Breast epithelium (tissue), 4 donors: ENCODE measurements at places on chromosomes 4 and X.

- no peak for DNase-seq
Observed at GRCh38 chr4:185787926-185788679, 23.9 kb downstream of the SORBS2 start.

DNA sequence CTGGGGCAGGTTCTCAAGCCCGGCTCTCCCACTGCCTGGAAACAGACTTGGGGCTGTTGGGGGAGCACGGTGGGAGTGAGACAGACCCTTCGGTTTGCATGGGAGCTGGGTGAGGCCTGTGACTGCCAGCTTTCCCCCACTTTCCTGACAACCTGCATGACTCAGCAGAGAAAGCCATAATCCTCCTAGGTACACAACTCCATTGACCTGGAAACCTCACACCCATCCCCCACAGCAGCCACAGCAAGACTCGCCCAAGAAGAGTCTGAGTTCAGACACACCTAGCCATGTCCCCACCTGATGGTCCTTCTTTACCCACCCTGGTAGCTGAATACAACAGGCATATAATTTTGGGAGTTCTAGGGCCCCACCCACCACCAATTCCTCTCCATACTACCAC lies 57.6 kb upstream of the UBQLN2 start:
- DNase-seq = no peak

DNA sequence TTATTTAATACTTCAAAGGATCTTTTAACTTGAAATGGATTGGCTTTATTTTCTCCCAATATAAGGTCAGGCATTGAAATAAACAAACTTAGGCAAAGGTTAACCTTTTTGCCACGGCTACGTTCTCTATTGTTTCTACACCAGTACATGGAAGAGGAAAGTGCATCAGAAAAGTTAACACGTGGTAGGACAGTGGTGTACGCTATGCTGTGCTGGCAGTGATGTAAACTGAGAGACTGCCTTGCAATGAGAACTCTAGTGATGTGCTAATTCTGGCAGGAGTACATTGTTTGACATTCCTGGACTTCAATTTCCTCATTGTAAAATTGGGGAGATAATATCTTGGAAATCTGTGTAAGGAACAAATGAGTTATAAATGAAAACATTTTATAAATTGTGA lies 208.2 kb downstream of the TMA16 start:
- DNase-seq = no peak

DNA sequence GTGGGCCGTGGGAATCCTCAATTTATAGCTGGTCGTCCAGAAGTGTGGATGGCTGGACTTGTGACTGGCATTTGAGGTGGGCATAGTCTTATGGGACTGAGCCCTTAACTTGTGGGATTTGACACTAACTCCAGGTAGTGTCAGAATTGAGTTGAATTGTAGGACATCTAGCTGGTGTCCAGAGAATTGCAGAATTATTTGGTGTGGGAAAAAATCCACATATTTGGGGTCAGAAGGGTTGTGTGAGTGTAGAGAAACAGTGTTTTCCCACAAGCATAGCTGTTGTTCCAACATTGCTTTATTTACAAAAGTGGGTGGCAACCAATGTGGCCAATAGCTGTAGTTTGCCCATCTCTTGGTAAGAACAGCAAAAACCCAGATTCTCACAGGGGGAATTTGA lies 91.3 kb downstream of the MOSPD2 start:
- no peak for DNase-seq
